ENCODE measurements at places on chromosomes 7 and 10. TPM values are rescaled to one million over a fixed set of nuclear protein-coding genes. Genes with fewer than 3 reads are reported as not detected.

EPO gene
- not detected for total RNA-seq

LRRN3 gene
- total RNA-seq: 154 TPM

STEAP2 gene
- not detected for total RNA-seq

MMRN2 gene
- not detected for total RNA-seq

AMZ1 gene
- 0.29 TPM for total RNA-seq

POLR2J2 gene
- 15.7 TPM for total RNA-seq

DENND2A gene
- total RNA-seq: not detected

AGBL3 gene
- total RNA-seq: 2.4 TPM

PRSS2 gene
- not detected for total RNA-seq

Data from activated CD8-positive, alpha-beta memory T cell treated with anti-CD3 and anti-CD28 coated beads, Interleukin-2, amount 10 ng/mL, durations not matched to agents 7 days and 5 days (primary cell).